ENCODE measurements at places on chromosomes 5 and 9. TPM values are rescaled to one million over a fixed set of nuclear protein-coding genes. Genes with fewer than 3 reads are reported as not detected.
A peak's percentile ranks its signal among the peaks of the same experiment; 100 is the strongest.

Gene LMX1B
- 0.56 TPM for polyA plus RNA-seq

Gene CNTFR
- polyA plus RNA-seq: 0.09 TPM

Gene OR13D1
- not detected for polyA plus RNA-seq

Gene SHC3
- 0.37 TPM for polyA plus RNA-seq

Gene EIF4EBP3
- polyA plus RNA-seq: 0.96 TPM

Gene NIPAL4
- 8.8 TPM for polyA plus RNA-seq

Gene SAXO1
- not detected for polyA plus RNA-seq

Gene UGT3A1
- not detected for polyA plus RNA-seq

Gene TAS2R1
- polyA plus RNA-seq: not detected

DNA sequence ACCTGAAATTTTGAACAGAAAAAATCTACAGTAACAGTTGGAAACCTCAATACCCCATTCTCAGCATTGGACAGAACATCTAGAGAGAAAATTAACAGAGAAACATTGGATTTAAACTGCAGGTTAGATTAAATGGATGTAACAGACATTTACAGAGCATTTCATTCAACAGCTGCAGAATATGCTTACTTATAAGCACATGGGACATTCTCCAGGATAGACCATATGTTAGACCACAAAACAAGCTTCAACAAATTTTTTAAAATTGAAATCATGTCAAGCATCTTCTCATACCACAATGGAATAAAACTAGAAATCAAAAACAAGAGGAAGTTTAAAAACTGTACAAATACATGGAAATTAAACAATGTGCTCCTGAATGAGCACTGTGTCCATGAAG is 316.3 kb downstream of the FAM170A start:
- DNase-seq: no peak

- DNase-seq: no peak
Observed at GRCh38 chr5:81080809-81081460, 120.8 kb downstream of the RASGRF2 start.

GRCh38 chr5:125778791-125779190 is 644.4 kb upstream of the GRAMD2B start:
- no peak for DNase-seq

GRCh38 chr9:99105152-99106043 is 485 bp downstream of the TGFBR1 start:
- DNase-seq: peak; percentile 69

DNA sequence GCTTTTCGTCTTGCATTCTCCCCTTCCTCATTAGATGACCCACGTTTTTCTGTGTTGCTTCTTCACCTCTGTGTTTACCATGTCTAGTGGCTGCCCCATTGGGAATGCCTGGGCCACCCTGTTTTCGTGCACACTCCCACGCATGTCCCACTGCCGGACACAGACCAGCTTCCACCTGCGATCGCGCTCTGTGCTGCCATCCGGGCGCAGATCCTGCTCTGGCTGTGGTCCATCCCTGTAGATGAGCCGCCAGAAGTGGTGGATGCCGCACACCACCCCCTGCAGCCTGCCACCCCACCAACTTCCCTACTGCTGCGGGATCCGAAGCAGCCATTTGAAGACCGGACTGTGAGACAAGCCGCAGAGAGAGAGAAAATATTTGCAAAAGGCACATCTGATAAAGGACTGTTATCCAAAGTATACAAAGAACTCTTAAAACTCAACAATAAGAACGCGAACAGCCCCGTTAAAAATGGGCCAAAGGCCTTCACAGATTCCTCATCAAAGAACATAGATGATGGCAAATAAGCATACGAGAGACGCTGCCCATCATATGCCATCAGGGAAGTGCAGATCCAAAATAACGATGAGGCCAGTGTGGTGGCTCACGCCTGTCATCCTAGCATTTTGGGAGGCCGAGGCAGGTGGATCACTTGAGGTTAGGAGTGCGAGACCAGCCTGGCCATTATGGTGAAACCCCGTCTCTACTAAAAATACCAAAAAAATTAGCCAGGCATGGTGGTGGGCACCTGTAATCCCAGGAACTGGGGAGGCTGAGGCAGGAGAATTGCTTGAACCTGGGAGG is 163.7 kb downstream of the COL23A1 start:
- DNase-seq: no peak

DNA sequence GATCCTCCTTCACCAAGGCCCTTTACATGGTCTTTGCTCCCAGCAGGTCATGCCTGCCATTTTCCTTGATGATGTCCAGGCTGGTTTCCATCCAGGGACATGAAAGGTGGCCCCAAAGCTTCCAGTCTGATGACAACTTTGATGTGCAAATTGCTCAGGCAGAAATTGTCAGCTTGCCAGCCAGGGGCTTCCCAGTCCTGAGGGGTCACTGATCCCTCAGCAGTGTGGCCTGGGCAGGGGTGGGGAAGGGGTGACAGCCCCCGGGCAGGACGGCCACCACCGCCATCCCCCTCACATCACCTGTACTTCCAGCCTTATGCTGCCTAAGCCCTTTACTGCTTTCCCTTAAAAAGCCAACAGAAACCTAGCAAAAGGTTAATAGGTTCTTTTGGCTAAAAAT is 96.3 kb downstream of the ANKRD33B start:
- DNase-seq: no peak

GRCh38 chr9:73199886-73200285 is 48.2 kb downstream of the ANXA1 start:
- peak; percentile 88 for DNase-seq

DNA sequence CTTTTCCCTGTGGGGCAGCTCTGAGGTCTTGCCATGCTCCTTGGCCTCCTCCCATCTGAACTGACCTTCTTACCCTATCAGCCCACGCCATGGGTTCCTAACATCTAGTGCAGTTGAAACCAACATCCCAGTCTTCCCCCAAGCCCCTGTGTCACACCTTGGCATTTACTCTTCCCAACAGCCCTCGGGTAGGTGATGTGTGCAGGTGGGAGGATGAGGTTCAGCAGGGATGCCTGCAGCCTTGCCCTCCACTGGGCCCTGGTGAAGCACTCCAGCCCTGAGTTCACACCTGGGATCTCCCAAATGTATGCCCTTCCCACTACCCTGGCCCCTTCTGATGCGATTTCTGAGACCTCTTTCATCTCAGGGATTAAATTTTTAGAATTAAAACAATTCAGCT is 15.5 kb downstream of the IRX2 start:
- no peak for DNase-seq

DNA sequence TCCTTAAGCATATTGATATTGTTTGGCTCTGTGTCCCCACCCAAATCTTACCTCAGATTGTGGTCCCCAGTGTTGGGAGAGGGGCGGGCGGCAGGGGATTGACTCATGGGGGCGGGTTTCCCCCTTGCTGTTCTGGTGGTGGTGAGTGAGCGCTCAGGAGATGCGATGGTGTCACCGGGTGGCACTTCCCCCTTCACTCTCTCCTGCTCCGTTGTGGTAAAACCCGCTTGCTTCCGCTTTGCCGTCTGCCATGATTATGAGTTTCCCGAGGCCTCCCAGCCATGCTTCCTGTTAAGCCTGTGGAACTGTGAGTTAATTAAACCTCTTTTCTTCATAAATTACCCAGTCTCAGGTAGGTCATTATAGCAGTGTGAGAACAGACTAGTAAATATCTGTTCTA is 229.1 kb downstream of the IRX2 start:
- no peak for DNase-seq

- DNase-seq: no peak
Observed at GRCh38 chr9:133527444-133527920, 2.7 kb upstream of the MYMK start.

DNA sequence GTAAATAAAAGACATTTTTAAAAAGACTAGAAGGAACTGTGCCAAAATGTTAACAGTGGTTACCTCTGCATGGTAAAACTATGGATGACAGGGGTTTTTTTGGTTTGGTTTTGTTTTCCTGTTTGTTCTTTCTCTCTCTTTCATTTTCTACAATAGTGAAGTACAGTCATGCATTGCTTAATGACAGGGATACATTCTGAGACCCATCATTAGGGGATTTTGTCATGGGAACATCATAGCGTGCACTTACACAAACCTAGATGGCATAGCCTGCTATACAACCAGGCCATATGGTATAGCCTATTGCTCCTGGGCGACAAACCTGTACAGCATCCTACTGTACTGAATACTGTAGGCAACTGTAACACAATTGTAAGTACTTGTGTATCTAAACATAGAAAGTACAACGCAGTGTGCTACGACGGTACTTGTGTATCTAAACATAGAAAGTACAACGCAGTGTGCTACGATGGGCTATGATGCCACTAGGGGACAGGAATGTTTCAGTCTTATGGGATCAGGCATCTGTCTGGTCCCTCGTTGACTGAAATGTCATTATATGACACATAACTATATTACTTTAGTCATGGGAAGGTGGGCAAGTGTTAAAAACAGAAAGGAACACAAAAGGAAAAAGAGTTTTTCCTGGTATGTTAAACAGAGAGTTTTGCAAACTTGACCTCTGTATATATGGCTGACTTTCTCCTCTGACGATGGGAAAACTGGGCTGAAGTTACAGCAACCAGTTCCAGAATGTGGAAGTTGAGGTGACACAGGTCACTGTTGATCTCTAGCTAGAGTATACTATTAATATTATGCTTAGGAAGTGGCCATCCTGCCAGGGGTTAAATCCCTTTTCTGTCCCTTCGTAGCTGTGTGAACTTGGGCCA is 7.4 kb upstream of the ADAM19 start:
- no peak for DNase-seq

- DNase-seq: no peak
Observed at GRCh38 chr5:56517011-56517416, 283.9 kb upstream of the ANKRD55 start.

DNA sequence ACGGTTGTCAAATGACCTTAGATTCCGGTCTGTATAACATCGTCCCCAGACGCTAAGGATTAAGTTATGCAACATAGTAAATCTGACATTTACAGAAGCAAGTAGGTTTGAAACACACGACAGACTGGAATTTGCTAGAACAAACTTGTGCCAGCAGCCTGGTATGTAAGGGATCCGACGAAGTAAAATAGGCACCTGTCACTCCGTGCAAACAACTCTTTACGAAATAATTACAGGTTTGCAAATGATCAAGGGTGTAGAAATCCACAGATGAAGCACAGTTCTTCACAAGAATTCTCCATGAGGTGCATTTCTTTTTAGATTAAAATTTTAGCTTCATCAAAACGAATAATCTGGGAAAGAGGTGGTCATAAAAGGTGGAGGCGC is 508 bp downstream of the MOCS2 start:
- DNase-seq: no peak

DNA sequence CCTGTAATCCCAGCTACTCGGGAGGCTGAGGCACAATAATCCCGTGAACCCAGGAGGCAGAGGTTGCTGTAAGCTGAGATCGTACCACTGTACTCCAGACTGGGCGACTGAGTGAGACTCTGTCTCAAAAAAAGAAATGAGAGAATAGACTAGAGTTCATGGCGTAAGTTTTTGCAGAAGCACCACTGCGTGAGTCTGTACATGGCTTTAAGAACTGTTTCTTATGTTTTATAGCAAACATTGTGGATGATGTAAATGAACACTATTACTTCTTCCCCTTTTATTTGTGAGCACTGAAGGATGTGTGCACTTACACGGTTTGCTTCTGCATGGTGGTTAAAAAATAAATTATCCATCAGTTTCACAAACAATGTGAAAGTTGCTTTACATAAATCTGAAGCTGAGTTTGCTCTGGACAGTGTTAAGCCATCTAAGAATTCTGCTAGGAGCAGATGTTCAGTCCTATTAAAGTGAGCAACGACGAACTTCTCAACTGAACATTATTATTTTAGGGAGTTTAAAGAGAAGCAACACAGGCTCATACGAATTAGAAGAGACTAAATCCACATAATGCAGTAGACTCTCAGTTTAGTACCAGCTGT is 52.5 kb downstream of the ZFAND5 start:
- no peak for DNase-seq

GRCh38 chr9:96442491-96442890 is 7.5 kb upstream of the HABP4 start:
- no peak for DNase-seq

GRCh38 chr9:21559402-21560280 is 77.5 kb upstream of the IFNE start:
- peak; percentile 37 for DNase-seq

DNA sequence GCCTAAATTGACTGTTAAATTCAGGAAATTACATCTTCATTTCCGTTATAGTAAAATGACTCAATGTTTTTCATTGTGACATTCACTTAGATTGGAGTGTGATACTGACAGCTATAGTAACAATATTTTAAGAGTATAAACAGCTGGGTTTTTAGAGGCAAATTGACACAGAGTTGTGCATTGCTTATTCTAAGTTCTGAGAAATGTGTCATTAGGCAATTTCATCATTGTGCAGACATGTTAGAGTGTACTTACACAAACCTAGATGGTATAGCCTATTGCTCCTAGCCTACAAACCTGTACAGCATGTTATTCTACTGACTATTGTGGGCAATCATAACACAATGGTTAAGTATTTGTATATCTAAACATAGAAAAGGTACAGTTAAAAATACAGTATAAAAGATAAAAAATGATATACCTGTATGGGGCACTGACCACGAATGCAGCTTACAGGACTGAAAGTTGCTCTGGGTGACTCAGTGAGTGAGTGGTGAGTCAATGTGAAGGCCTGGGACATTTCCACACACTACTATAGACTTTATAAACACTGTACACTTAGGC is 132.7 kb downstream of the PDE4D start:
- peak; percentile 64 for DNase-seq

DNA sequence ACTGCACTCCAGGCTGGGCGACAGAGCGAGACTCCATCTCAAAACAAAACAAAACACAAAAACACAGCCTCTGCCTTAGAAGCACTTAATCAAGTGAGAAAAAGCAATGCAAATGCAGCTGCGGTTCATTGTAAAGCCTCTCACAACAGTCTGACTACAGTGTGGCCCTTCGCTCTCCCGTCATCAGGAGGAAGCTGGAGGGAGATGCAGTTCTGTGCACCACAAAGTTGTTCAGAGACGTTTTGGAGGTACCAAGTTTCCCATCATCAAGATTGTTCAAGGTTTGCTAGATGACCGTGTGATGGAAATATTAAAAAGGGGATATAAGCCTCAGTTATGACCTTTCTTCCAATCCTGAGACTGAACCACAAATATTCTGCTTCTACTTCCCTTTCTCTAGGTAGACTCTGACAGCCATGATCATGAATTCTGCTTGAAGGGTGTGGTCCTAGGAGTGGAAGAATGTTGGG is 40.9 kb downstream of the SEC61B start:
- DNase-seq: no peak

- no peak for DNase-seq
Observed at GRCh38 chr9:72486594-72486955, 34.8 kb upstream of the TMC1 start.

DNA sequence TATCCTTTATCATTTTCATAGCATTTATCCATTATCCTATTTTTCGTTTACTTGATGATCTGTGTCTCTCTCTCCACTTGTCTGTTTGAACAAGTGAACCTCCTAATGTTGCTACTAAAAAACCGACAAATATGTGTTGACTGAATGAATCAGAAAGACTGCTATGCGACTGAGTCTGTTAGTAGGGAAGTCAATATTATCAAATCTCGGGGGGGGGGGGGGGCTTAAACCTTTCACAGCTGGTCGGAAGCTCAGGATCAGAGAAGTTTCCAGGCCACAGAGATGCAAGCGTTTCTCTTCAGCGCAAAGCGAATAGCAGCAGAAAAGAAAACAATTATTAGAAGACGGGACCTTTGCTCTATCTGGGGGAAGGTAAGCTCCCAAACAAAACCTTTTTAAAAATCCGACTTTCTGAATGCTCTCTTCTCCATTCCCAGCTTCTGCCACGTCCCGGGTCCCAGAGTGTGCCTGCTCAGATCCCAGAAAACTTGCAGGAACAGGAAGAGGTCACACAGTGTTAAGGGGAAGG is 412 bp downstream of the RIOK2 start:
- DNase-seq: no peak

GRCh38 chr5:170393958-170394357 is 4.8 kb upstream of the KCNMB1 start:
- no peak for DNase-seq
